ENCODE measurements at places on chromosomes 4 and X. TPM values are rescaled to one million over a fixed set of nuclear protein-coding genes. Genes with fewer than 3 reads are reported as not detected.
A peak's percentile ranks its signal among the peaks of the same experiment; 100 is the strongest.

The LIMCH1 gene
- polyA plus RNA-seq, result 14.3 TPM

The NEUROG2 gene
- not detected for polyA plus RNA-seq

- DNase-seq, result no peak
These were observed 272.9 kb downstream of the PPP1R2C start for GRCh38 chrX:42505016-42505415.

The MED14 gene
- polyA plus RNA-seq, result 21.2 TPM

- DNase-seq, result no peak
These were observed 315.4 kb upstream of the GRIA3 start for GRCh38 chrX:122868631-122869030.

The NLGN3 gene
- 0.37 TPM for polyA plus RNA-seq

DNA sequence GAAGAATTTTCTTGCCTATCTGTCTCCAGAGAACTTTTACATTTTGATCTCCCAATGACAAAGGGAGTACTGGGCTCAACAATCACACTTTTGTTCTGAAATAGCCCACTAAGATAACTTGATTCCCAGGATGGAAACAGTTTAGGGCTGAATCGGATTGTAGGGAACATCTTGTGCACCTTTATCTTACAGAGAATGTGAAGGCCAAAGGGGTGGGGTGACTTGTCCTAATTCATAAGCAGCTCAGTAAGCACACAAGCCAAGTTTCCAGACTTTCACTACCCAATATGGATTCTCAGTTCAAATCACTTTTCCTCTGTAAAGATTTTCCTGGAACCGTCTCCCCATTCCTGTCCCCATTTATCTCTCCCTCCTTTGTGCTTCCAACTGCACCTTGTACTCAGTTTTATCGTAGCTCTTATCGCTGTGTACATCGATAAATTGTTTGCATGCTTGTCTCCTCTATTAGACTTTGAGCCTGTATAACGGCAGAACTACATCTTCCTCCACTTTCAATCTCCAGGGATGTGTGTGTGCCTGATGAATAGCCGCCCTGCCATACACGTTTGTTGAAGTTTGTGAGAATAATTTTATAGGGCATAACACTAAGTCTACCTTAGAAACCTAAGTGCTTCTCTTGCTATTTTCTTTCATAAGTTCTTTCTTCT is 77.4 kb downstream of the MBNL3 start:
- DNase-seq, result no peak

The CSAG3 gene
- not detected for polyA plus RNA-seq

DNA sequence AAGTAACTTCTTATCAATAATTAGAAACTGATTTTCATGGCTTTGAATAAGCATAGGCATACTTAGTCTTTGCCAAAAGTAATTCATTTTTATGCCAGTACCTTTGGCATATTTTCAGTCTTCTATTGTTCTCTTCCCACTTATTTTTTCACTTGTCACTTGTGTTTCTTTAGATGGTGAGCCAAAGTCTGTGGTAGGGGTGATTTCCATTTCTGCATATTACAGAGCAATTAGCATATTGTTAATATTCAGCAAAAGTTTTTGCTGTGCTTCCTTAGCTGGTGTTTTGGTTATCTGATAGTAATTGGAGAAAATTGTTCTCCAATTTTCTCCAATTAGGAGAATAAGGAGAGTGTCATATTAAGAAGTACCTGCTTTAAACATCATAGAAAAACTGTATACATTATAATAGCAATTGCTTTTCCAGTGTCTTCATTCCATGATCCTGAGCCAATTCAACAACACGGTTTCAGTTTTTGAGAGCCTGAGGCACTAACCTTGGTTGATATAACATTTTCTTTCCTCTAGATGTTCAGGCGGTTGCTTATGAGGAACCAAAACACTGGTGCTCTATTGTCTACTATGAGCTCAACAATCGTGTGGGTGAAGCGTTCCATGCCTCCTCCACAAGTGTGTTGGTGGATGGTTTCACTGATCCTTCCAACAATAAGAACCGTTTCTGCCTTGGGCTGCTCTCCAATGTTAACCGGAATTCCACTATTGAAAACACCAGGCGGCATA is 64.7 kb downstream of the SMAD1 start:
- peak; percentile 91 for DNase-seq

DNA sequence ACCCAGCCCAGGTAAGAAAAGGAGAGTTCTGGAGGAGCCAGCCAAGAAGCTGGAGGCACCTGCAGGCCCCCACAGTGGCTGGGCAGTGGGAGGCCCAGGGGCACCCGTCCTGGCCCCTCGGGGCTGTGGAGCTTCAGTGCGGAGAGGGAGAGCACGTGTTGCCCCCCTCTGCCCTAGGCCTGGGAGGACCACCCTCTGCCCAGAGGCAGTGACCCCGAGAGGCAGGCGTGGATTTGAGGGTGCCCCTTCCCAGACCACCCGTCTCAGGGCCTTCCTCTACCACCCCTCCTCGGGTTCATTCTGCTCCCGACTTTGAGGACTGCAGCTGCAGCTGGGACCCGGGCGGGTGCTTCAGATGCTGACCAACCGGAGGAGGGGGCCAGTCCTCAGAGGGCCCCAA is 12.1 kb upstream of the HGFAC start:
- no peak for DNase-seq

GRCh38 chr4:93671093-93671492 is 157.5 kb upstream of the ATOH1 start:
- DNase-seq, result no peak

The PCDH7 gene
- polyA plus RNA-seq, result 11.1 TPM

- no peak for DNase-seq
These were observed 231.9 kb upstream of the BCOR start for GRCh38 chrX:40329616-40330015.

The GYPE gene
- polyA plus RNA-seq, result 0.58 TPM

DNA sequence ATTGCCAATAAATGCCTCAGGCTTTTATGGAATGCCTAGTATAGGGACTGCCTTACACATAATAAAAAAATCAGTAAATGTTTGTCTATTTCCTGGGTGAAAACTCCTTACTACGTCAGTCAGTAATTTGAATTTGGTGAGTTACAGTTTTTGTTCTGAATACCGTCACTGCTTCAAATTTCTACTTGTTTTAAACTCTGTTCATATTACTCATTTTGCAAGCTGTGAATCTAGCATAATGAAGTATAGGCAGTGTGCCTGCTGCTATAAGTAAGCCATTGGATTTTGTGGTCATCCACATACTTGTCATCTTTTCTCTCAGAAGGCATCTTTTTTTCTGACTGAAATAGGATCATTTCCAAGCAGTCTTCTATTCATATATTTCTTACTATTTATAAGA is 43.1 kb downstream of the SYNPO2 start:
- DNase-seq, result no peak

The BTC gene
- polyA plus RNA-seq, result 0.04 TPM

DNA sequence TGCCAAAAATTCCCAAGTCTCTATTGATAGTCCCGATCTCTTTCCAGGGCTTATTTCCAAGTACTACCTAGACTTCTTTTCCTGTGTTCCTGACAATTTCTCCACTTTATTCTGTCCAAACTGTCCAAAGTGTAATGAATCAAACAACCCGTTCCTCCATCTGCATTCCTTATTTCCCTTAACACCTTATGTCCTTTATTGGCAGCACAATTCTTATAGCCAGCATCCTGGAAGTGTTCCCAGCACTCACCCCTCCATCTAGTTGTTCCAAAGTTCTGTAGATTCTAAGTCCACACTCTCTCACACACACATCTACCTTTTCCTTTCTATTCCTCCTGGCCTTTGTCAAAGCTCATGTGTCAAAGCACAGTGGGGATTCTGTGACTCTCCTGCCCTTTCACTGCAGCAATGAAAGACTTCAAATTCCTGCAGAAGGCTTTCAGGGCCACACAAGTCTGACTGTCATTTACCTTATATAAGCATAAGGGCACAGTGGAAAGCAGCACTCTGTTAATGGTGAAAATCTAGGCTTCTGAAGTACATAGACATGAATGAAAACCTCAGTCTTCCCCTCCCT is 22.1 kb downstream of the LIMCH1 start:
- DNase-seq, result no peak

The UGT2B15 gene
- not detected for polyA plus RNA-seq

The IGFBP7 gene
- 1,004 TPM for polyA plus RNA-seq

DNA sequence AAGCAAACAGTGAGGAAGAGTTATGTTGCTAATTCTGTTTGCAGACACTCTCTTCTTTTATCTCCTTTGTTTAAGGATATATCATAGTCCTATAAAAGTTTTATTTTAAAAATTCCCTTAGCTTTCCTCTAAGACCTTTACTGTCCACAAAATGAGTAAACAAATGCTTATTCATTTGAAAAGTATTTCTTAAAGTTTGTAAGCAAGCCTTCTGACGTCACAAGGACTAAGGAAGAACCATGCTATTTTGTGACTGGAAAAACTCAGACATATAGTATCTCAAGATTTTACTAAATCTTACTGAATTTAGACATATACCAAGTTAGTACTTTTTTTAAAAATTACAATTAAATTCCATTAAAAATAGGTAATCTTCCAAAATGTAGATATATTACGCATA is 5.2 kb upstream of the RBMXL3 start:
- DNase-seq, result no peak

DNA sequence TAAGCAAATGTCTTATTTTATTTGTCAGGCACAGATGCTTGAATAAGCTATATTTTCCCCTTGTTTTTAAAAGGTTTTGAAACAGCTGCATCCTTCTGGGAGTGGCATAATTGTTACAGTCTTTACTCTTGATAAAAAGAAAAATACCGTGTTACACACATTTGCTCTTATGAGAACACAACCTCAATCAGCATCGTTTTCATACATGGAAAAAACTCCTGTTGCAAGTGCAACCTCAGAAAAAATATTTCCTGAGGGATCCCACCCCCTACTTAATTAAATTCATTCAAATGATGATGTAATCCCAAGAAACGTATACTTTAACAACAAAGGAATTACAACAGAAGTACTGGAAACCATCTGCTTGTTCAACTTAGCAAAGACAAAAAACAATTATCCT is 58.6 kb downstream of the SMAD1 start:
- peak; percentile 66 for DNase-seq

The CLTRN gene
- 0.04 TPM for polyA plus RNA-seq
